Progenitor cell of endocrine pancreas (in vitro differentiated cells): ENCODE measurements at places on chromosomes 16 and 17.

DNA sequence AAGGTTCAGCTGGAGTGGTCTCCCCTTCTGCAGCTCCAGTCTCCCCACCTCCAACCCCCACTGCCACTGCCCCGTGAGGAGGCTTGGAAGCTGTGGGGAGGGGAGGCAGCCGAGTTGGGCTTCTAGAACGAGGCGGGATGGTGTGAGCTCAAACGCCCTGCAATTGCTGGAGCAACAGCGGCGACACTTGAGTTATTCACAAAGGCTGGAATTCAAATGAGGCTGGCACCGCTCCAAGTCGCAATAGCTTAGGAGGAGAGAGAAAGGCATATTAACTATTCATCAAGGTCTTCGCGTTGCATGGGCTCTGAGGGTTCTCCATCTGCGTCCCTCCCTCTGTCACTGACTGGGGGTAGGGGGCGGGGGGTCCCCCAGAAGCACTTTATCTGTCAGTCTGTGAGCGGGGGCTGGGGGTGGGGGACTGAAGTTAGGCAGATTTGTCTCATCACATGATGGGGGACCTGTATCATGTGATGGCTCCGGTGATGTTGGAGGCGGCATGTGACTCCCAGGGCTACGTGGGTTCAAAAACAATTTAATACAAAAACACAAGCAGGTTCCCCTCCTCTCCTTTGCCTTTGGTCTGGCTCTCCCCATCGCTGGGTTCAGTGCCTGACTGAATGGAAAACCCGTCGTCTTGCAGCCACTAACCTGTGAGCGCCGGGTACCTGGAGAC, 70.5 kb downstream of the RBBP6 start:
- DNase-seq, result peak; percentile 22

GRCh38 chr16:64153718-64154117, 968.1 kb downstream of the CDH11 start:
- no peak for DNase-seq

- no peak for DNase-seq
Observed at GRCh38 chr17:40095351-40095943, 4.9 kb downstream of the NR1D1 start.

DNA sequence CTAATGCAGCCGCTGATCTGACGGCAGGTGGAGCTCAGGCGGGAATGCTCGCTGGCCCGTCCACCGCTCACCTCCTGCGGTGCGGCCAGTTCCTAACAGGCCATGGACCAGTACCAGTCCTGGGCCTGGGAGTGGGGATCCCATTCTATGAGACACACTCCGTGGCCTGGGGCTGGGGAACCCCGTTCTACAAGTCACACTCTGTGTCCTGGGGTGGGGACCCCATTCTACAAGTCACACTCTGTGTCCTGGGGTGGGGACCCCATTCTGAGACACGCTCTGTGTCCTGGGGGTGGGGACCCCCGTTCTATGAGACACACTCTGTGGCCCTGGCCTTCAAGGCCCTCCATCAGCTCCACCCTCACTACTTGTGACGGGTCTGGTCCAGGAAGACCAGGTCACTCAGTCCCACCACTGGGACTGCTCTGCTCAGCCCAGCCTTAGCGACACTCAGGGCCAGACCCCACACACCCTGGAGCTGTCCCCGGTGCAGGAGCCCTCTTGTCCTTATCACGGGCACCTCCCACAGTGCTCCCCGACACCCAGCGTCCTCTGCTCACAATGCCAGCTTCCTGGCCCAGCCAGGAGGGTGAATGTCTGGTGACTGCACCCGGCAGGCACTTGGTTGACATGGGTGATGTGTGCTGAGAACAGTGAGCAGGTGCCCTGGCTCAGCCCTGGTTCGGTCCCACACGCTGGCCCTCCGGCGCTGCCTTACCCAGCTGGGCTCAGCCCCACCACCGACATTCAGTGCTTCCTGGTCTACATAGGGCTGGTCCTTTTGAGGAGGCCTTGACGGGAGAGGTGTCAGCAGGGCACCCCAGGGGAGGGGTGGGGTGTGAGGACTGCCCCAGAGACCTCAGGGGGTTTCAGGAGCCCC, 89.1 kb downstream of the TBC1D16 start:
- DNase-seq, result no peak

DNA sequence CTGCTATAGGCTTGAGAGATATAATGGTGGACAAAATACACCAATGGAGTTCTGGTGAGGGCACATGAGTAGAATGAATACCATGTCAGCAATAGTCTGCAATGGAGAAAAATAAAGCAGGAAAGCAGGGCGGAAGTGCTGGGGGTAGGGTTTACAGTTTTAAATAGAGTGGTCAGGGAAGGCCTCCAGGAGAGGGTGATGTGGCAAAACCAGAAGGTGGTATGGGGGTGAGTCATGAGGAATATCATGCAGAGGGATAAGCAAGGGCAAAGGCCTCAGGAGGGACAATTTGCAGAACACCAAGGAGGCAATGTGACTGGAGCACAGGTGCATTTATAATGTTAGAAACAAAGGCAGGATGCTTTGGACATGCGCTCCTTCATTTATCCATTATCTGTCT, 102.0 kb downstream of the ITFG1 start:
- DNase-seq, result no peak

DNA sequence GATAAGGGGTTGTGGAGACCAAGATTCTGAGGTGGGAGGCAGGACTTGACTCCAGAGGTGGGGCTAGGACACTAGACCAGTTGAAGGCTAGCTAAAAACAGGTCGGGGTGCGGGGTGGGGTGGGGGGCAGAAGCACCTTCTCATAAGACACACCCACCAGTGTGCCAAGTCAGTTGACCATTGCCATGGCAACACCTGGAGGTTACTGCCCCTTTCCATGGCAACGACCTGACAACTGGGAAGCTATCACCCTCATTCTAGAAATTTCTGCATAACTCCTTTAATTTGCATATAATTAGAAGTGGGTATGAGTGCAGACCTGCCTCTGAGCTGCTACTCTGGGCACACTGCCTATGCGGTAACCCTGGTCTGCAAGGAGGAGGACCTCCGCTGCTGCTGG, 53.9 kb upstream of the ALOX12 start:
- DNase-seq, result no peak

DNA sequence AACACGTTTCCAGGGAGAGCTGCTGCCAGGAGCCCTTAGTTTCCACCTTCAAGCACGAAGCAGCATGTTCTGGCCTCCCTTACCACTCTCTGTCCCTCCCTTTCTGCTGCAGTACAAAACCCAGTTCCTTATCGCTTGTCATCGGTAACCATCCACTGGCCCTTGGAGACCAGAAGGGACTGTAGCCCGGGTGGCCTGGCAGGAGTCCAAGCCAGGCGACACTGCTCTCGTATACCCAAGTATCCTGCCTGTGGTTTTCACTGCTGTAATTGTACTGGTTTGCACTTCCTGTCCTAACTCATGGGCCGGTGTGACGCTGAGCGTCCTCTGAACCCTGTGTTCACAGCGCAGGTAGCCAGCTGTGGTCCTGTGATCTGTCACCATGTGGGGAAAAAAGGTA, 81.1 kb downstream of the MAF start:
- DNase-seq, result no peak

GRCh38 chr17:12591021-12591735, 74.5 kb upstream of the MYOCD start:
- no peak for DNase-seq

- peak; percentile 21 for DNase-seq
Observed at GRCh38 chr17:11144358-11145233, 96.4 kb upstream of the SHISA6 start.

- no peak for DNase-seq
Observed at GRCh38 chr17:1183171-1183873, 3.5 kb upstream of the ABR start.

GRCh38 chr17:49629447-49629846, 48.5 kb downstream of the SPOP start:
- DNase-seq, result no peak

DNA sequence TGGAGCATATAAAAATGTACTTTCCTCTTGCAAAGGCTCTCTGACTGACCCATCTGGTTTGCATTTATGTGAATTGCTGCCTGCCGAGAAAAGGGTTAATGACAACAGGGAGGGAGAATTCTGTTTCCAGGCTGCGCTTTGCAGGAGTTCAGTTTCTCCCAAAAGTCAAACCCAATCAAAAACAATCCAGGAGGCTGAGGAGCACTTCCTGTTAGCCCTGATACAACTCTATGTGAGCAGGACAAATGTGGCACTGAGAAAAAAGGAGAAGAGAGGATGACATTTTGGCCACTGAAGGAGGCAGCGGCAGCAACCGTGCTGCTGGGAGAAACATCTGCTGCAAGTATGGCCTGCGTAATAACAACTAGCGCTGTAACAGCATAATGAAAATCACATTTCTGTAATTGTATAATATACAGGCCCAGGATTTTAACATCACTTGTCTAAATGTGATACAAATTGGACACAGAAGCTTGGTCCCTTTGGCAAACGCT, 26.8 kb upstream of the ELAC2 start:
- DNase-seq, result no peak

- DNase-seq, result no peak
Observed at GRCh38 chr17:45227926-45228762, 6.5 kb downstream of the FMNL1 start.

- DNase-seq, result no peak
Observed at GRCh38 chr16:72838951-72839350, 209.0 kb downstream of the ZFHX3 start.

GRCh38 chr16:53787423-53787822, 83.5 kb downstream of the FTO start:
- no peak for DNase-seq

GRCh38 chr17:33981711-33982601, 273.1 kb upstream of the CCL2 start:
- no peak for DNase-seq

DNA sequence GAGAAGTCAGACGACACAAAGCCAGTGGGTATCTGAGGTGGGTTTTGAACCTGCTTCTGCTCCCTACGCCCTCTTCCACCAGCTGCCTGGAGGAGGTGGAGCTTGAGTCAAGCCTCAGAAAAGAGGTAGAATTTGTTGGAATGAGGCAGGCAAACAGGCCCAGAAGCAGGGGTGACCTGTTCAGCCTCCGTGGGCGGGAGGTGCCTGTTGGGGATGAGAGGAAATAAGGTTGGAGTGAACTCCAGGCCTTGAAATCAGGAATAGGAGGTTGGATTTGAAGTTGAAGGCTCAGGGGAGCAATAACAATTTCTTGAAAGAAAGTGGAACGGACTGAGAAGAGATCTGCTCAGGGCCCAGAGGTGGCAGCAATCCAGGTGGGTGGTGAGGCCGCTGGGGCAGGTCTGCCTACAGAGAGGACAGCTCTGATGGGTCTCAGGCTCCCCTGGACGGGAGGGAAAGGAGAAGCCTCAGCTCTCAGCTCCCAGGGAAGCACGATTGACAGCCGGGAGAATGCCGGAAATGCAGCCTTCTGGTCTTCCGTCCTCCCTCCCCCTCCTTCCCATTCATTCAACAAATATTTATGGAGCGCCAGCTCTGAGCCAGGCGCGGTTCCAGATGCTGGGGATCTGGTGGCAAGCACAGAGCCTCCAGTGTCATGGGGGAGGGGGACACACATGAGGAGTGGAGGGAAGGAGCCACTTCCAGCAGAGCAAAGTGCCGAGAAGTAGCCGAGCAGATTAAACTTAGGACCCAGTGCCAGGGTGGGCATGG, 61.9 kb upstream of the CIBAR2 start:
- DNase-seq, result no peak

- DNase-seq, result no peak
Observed at GRCh38 chr16:15996432-15997109, 47.2 kb downstream of the ABCC1 start.

GRCh38 chr17:17552351-17553216, 38.9 kb downstream of the PEMT start:
- DNase-seq, result no peak

- no peak for DNase-seq
Observed at GRCh38 chr17:72943826-72944689, 148.4 kb downstream of the SLC39A11 start.

DNA sequence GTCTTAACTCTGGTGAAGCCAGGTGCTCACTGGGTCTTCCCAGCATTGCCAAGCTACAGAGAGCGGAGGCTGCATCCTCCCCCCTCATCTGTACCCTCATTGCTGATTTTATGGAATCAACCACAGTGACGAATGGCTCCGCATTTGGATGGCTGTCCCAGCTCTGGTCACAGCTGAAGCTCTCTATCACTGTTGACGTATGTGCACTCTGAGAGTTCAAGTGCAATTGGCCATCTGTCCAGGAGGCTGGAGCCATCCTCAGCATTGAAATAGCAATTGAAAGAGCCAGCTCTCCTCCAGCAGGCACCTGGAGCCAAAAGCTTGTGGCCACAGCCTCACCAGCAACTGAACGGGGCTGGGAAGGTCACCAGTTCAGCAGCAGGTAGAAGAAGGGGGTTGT, 494.1 kb downstream of the TMEM114 start:
- DNase-seq, result no peak

- no peak for DNase-seq
Observed at GRCh38 chr16:12871784-12872183, 29.6 kb upstream of the SHISA9 start.

GRCh38 chr17:51643702-51644490, 383.6 kb downstream of the UTP18 start:
- DNase-seq, result no peak

GRCh38 chr16:76108460-76108859, 168.7 kb upstream of the CNTNAP4 start:
- no peak for DNase-seq

- no peak for DNase-seq
Observed at GRCh38 chr17:57785022-57785421, 39.9 kb upstream of the CCDC182 start.

- DNase-seq, result peak; percentile 29
Observed at GRCh38 chr17:16352667-16353316, 477 bp downstream of the CENPV start.

DNA sequence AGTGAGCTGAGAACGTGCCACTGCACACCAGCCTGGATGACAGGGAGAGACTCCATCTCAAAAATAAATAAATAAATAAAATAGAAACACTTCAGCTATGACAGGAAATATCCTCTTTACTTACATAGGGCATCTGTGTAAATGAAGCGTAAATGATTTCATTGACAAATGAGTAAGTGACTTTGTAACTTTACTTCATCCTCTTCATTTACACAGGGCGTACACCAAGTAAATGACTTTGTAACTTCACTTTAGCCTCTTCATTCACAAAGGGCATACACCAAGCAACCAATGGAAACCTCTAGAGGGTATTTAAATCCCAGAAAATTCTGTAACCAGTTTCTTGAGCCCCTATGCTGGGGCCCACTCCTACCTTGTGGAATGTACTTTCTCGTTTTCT, 16.2 kb upstream of the KLHDC4 start:
- no peak for DNase-seq

- no peak for DNase-seq
Observed at GRCh38 chr16:11111150-11111549, 144.9 kb downstream of the SOCS1 start.

DNA sequence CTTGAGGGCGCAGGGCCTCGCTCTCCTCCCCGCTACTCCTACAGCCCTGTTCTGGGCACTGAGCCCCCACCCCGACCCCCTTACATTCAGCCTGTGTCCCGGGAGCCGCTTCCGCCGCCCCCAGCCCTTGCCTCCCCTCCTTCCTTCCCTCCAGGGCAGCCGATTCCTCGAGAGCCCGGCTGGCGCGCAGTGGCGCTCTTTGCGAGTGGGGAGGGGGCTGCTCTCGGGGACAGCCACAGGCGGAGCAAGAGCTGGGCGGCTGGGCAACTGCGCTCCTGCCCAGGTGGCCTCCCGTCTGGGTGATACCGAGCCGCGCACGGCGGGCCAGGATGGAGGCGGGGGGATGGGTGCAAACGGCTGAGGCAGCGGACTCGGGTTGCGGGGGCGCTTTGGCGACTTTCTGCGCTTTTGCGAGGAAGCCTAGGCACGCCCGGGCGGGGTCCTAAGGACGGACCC, 1.2 kb downstream of the MMP15 start:
- DNase-seq, result peak; percentile 37

- DNase-seq, result no peak
Observed at GRCh38 chr17:70810609-70811008, 641.3 kb downstream of the KCNJ2 start.

- no peak for DNase-seq
Observed at GRCh38 chr16:66900721-66901441, 17.8 kb downstream of the CDH16 start.
